Forelimb muscle (tissue), 1 donor: ENCODE measurements at places on chromosomes 3 and 15.

DNA sequence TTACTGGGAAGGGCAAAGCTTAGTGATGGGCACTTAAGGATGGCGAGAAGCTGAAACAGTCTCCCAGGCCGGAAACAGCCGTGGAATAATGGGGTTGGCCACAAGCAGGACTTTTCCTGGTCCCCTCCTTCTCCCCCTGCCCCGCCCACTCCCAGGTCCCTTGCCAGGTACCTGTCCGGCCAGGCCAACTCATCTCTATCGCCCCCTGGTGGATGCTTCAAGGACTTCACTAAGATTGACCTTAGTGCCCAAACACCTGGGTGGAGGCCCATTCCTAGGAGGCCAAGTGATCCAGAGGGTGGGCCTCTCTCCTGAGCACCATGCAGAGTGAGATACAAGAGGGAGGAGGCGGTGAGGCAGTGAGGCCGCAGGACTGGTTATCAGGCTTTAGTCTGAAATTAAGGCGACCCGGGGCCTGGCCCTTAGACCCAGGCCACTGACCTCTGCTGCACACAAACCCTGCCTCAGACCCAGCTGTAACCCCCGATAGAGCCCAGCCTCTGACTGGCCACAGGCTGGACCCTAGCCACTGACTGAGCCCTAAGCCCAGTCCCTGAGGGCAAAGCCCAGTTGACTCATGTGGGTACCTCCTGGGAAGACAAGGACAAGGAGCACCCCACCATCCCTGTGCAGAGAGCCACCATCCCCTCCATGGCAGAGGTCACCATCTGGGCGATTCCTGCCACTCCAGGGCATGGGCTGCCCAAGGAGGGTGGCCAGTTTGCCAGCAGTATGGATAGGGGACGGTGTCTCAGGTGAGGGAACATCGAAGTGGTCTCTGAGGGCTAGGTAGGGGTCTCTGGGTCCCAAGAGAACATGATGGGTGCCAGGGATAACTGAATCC is 37.6 kb downstream of the VIPR1 start:
- no peak for DNase-seq

- no peak for DNase-seq
Observed at GRCh38 chr3:29384640-29385039, 103.8 kb downstream of the RBMS3 start.

DNA sequence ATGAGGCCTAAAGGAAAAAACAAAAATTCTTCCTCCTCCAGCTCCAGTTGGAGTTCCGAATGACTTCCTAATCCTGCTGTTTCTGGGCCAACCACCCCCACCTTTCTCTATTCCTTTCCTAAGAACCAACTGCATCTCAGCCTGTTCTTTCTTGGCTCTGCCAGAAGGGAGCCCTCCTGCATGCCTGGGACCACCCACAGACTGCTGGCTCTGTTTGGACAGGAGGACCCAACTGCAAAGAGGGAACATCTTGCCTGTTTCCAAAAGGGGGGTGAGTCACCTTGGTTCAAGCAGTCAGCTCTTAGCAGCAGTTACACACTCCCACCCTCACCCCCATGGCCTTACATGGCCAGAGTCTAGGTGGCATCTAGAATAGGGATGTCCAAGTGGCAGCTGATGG is 116.0 kb upstream of the PRICKLE2 start:
- DNase-seq = no peak

DNA sequence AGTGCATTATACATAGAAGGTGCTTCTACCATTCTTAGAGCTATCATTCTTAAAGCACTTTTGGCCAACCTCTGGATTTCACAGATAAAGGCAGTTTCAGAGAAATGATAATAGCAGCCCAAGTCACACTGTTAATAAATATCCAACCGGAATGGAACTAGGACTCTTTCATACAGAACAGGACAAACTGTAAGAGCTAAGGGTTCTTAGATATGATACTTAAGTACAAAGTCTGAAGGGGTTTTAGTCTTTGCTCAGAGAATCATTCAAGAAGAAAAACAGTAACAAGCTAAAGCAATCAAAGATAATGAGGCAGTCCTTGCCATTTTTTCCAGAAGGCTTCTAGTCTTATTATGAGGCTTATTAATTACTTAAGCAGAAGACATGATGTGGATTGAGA is 239.0 kb downstream of the ERC2 start:
- DNase-seq = no peak

DNA sequence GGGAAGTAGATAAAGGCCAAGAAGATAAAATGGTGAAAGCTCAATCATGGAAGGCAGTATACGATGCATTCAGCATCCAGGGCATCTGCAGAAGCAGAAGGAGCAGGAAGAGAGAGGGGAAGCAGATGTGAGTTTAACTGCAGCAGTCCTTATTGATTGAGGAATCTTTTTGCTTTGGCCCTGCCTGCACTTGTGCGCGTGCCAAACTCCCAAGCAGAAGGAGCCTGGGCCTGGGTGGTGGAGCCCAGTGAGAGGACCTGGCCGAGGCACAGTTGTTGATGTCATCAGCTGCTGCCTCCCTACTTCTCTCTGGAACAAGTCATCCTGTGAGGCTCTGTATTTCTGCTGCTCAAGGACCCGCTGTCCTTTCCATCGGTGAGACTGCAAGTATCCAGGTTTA is 65.5 kb upstream of the ROPN1 start:
- DNase-seq = no peak

DNA sequence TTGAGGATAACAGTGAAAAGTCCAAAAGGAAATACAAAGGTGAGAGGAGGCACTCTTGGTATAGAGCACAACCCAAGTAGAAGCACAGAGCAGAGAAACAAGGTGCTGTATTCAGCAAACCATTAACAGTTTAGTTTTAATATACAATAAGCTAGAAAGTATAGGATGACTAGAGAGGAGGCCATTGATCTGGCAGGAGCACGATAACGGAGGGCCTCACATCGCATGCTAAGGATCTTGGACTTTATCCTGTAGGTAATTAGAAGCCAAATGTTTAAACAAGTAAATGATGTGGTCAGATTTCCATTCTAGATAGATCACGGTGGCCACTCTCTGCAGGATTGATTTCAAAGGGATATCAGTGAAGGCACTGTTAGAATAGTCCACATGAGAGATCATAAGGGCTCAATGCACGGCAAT is 935.0 kb downstream of the ROBO1 start:
- DNase-seq = no peak

DNA sequence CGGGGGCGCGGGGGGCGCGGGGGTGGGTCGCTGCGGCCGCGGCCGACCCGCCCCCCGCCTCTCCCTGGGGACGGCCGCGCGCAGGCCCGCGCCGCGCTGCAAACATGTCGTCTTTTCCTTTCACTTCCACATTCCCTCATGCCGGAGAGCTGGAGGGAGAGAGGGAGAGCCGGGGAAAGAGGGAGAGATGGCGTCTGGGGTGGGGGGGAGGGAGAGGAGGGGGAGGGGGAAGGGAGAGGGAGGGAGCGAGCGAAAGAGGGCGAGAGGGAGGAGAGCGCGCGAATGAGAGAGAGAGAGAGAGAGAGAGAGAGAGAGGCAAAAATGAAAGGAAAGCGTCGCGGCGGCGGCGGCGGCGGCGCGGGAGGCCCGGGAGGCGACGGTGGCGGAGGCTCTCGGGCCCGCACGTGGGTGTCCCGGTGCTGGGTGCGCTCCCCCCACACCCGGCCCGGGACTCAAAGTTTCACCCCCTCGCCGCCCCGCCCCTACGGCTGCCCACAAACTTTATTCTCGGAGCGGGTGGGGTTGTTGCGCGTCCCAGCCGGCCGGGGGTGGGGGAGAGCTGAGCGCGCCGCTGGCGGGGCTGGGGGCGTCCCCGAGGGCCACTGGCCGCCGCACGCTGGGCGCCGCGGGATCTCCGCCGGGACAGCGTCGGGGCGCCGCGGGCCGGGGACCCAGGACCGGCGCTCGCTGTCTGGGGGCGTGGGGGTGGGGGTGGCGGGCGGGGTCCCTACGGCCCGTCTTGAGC is 731 bp downstream of the ZNF710 start:
- no peak for DNase-seq
